ENCODE measurements at places on chromosomes 4 and X. TPM values are rescaled to one million over a fixed set of nuclear protein-coding genes. Genes with fewer than 3 reads are reported as not detected.

GRCh38 chr4:143455211-143455610 lies 58.3 kb upstream of the SMARCA5 start:
- DNase-seq, result no peak

- no peak for DNase-seq
Measured at GRCh38 chr4:183934761-183935160, 29.7 kb downstream of the STOX2 start.

The JAKMIP1 gene
- polyA plus RNA-seq, result not detected

- no peak for DNase-seq
Measured at GRCh38 chr4:67678612-67679011, 22.3 kb downstream of the UBA6 start.

The CXorf49 gene
- polyA plus RNA-seq, result not detected

DNA sequence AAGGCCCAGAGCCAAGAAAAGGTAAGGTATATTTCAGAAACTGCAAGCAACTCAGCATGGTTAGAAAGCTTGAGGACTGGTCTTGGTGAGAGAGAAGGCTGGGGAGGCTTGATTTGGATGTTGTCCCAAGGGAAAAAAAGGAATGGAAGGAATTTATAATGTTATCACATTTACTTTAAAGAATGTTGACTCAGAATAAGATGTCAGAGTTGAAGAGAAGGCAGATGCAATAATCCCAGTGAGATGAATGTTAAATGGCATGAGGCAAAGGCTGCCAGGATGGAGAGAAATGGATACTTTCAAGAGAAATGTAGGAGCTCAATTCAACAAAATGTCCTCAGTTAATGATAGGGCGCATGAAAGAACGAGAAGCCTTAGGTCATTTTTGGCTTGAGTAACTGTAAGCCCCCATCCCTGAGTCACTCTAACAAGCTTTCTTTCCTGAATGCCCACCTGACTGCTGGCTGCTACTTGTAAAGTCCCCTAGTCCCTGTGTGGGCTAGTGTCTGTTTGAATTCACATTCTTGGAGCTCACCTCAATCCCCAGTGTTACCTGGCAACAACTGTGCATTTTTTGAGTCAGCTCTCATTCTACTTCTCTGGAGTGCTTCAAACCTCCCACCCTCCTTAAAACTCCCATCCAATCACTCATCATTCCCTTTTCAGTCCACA lies 103.0 kb upstream of the TAPT1 start:
- DNase-seq, result no peak

The SPATA4 gene
- polyA plus RNA-seq, result not detected

The IRAK1 gene
- 19.1 TPM for polyA plus RNA-seq

DNA sequence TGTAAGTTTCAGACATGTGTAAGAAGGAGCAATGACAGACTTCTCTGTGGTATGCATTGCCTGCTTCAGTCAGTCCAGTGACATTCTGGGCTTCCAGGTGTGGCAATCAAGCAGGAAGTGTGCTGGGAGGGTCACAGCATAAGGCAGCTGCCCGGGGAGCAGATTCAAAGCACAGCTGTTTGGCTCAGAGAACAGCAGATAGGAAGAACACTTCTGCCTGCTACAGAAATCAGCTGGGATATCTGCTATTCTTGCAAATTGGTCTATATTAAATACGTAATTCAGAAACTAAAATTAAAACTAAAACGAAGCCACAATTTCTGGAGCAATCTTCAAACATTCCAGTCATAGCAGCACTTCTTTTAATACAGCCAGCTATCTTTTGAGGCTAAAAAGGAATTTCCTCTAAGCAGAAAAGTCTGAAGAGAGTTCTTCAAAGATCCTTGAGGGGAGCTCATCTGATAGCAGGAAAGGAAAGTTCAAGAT lies 47.5 kb upstream of the GALNT7 start:
- DNase-seq, result no peak

Data from liver (tissue), 10 donors.